Right renal pelvis (tissue), 4 donors: ENCODE measurements at places on chromosomes 16 and 17.

DNA sequence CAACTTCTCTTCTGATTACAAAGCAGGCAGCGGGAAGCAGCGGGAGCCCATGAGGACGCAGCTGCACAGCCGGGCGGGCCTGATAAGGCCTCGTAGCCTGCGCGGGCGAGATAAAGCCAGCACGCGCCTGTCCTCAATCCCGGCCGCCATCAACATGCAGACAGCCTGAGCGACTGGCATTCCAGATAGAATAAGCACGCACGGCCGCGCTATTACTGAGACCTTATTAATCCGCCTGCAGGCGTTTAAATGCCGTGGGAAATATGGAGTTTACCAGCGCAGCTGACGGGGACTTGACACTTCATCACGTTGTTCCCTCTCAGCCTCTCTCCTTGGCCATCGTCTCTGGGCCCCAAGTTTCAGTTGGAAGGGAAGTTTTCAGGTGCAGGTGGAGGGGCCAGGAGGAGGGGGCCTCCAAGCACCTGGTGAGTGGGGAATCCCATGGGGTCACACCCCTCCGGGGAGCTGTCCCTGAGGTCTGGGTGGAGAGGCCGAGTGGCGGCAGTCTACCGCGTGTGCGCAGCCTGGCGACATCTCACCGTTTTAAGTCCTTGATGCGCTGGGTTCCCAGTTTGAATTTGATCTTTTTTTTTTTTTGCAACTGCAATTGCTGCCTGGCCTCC is 27.3 kb upstream of the CBFA2T3 start:
- DNase-seq = no peak

DNA sequence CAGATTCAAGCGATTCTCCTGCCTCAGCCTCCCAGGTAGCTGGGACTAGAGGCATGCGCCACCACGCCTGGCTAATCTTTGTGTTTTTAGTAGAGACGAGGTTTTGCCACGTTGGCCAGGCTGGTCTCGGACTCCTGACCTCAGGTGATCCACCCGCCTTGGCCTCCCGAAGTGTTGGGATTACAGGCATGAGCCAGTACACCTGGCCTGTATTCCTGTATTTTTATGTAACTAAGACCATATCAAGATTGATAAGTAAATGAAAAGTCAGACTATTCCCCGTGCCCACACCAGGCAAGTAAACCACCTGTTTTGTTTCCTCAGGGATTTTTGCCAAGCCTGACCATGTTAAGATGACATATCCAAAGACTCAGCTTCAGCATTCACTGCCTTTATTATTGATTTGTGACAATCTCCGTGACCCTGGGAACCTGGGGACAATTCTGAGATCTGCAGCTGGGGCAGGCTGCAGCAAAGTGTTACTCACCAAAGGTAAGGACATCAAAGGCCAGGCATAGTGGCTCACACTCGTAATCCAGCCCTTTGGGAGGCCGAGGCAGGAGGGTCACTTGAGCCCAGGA is 5.6 kb downstream of the MRM3 start:
- no peak for DNase-seq

GRCh38 chr17:15048381-15048780 is 216.7 kb downstream of the PMP22 start:
- DNase-seq = no peak

DNA sequence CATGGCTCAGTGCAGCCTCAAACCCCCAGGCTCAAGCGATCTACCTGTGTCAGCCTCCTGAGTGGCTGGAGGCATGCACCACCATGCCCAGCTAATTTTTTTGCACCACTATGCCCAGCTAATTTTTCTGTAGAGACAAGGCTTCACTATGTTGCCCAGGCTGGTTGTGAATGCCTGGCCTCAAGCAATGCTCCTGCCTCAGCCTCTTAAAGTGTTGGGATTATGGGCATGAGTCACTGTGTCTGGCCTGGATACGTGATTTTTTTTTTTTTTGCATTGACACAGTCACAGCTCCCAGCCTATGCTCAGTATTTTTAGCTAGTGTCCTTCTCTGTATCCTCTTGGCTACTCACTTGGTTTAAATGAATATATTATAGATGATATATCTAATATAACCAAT is 377.0 kb upstream of the TNRC6C start:
- no peak for DNase-seq

GRCh38 chr16:58485184-58485887 is 14.6 kb upstream of the NDRG4 start:
- no peak for DNase-seq

GRCh38 chr17:18362698-18363100 is 651 bp downstream of the SHMT1 start:
- DNase-seq = no peak

GRCh38 chr17:68886401-68886800 is 68.8 kb downstream of the ABCA8 start:
- DNase-seq = no peak

DNA sequence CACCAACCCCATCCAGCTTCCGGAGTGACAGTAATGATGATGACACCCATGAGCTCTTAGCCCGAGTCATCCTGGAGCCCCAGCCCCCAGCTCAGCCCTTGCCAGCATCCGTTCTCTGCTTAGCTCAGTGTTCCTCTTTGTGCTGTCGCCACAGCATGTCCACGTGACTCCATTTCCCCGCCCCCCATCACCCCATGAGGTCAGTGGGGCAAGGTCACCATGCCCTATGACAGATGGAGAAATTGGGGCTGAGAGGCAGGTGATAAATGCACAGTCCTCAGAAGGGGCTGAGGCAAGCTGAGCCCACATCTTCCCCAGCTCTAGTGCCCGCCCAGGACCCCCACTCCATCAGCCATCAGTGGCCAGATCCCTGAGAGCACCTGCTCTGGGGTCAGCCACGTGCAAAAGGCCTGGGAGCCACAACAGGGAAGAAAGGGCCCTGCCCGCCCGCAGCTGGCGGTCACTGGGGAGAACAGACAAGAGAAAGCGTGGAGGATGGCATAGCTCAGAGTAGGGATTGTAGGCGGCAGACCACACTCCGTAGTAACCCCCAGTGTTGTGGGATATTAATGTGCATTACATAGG is 17.1 kb downstream of the ITGB4 start:
- DNase-seq = no peak
